Esophagus squamous epithelium (tissue), 5 donors: ENCODE measurements at places on chromosomes 2 and 18. TPM values are rescaled to one million over a fixed set of nuclear protein-coding genes. Genes with fewer than 3 reads are reported as not detected.

Gene TNP1
- not detected for total RNA-seq

Gene DQX1
- 3.8 TPM for total RNA-seq

GRCh38 chr18:38644875-38645641 is 1079.5 kb upstream of the CELF4 start:
- DNase-seq, result no peak

- no peak for DNase-seq
These were observed 116.0 kb downstream of the LIPG start for GRCh38 chr18:49677762-49678413.

- DNase-seq, result no peak
These were observed 414.6 kb downstream of the DLGAP1 start for GRCh38 chr18:4040391-4041092.

Gene MAP3K19
- total RNA-seq, result not detected

Gene GALNT5
- total RNA-seq, result 6.7 TPM

DNA sequence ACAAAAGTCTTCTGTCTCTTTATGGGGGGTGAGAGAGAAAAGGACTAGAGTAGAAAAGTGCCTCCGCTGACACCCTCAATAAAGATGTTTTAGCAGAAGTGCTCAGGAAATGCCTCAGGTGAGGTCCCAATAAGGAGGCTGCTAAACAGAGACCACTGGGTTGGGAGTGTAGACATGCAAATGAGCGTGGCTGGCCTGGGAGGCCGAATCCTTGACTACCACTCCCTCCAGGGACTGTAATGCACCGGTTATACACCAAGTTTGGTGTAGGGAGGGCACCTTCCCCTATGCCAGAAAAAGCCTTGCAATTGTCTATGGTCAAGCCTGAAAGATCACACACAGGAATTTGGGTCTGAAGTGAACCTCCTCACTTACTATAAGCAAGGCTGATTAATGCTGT is 1.8 kb downstream of the TMX3 start:
- no peak for DNase-seq

DNA sequence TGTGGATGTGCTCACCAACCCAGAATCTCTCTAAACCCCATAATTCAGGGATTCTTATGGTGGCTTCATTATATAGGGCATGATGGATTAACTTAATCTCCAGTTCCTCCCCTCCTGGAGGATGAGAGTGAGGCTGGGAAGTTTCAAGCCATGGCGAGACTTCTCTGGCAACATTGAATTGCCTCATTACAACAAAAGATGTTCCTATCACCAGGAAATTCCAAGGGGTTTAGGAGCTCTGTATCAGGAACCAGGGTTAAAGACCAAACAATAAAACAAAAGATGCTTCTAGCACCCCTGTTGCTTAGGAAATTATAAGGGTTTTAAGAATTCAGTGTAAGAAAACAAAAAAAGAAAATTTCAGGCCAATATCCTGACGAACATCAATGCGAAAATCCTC is 100.1 kb downstream of the NAB1 start:
- DNase-seq, result no peak
